CD4-positive, CD25-positive, alpha-beta regulatory T cell (primary cell): ENCODE measurements at places on chromosomes 1 and 21. TPM values are rescaled to one million over a fixed set of nuclear protein-coding genes. Genes with fewer than 3 reads are reported as not detected.

GRCh38 chr1:86913896-86914600 lies at the start of gene SELENOF:
SELENOF (minus strand) TSS chr1:86914126; CDS start chr1:86914111, 15 bp downstream.
- peak; percentile 97 for DNase-seq
- H3K27me3 ChIP-seq = no peaks in the 10 kb centered on the region
- H3K27ac ChIP-seq = peak within 1 kb of the TSS; percentile 97
- peaks cover 43% of the 10 kb centered on the region for H3K4me1 ChIP-seq
- H3K36me3 ChIP-seq = peaks cover 6% of the 10 kb centered on the region

GRCh38 chr21:39712976-39713375 lies 32.0 kb upstream of the IGSF5 start:
- no peaks in the 10 kb centered on the region for H3K4me1 ChIP-seq
- no peak overlapping the region for H3K4me3 ChIP-seq
- no peak overlapping the region for H3K27ac ChIP-seq
- no peaks in the 10 kb centered on the region for H3K36me3 ChIP-seq
- DNase-seq = no peak
- no peaks in the 10 kb centered on the region for H3K27me3 ChIP-seq

ZNF678 gene
- 9.9 TPM for total RNA-seq

RBP7 gene
- not detected for total RNA-seq

LORICRIN gene
- not detected for total RNA-seq

DNA sequence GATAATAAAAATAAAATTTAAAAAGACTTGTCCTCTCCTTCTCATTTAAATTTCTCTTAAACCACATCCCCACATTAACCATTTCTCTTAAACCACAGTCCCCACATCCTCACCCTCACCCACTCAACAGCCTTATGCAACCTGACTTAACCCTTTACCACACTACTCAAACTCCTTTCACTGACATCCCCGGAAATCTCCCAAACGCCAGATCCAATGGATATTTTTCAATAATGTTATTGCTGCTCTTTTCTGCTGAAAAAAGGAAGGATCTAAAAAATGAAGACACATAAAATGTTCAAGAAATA lies 54.2 kb upstream of the EEIG2 start:
- H3K36me3 ChIP-seq = no peaks in the 10 kb centered on the region
- peaks cover 33% of the 10 kb centered on the region for H3K27me3 ChIP-seq
- no peak overlapping the region for H3K27ac ChIP-seq
- peaks cover 17% of the 10 kb centered on the region for H3K4me1 ChIP-seq
- H3K4me3 ChIP-seq = peak overlapping the region; percentile 35

DNA sequence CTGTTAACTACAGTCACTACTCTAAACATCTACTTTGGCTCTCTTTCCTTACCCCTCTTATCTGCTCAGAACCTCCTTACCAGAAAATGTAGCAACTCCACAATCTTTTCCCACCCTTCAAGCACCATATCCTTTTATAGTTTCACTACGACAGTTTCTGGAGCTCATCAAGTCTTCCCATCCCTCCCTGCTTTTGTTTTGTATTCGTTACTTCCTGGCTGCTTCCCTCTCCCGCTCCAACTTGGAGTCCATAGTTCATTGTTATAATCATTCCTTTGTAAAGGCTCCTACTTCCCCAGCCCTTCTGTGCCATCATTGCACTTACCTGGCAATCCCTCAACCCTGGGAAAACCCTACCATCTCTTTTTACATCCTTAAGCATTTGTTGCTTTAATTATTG lies 18.0 kb downstream of the MPZL1 start:
- no peak for DNase-seq
- H3K4me3 ChIP-seq = no peak overlapping the region
- no peak overlapping the region for H3K27ac ChIP-seq
- H3K27me3 ChIP-seq = no peaks in the 10 kb centered on the region
- H3K4me1 ChIP-seq = no peaks in the 10 kb centered on the region

DNA sequence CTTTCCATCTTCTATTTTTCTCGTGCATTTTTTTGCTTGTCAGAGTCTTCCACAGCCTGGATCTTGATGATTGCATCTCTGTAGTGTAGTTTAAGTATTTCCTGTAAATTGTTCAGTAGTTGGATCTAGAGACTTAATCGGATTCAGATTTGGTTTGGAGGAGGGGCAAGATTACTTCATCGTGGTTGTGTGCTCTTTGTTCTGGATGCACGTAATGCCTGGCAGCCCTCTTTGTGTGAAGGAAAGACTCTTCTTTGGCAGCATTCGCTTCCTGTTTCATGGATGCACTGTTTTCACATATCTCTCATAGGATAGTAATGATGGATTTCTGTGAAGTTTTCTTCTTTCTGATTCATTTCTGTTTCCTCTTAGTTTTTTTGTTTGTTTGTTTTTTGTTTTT lies 14.2 kb downstream of the SEMA4A start:
- H3K36me3 ChIP-seq = no peaks in the 10 kb centered on the region
- H3K4me1 ChIP-seq = no peaks in the 10 kb centered on the region
- no peaks in the 10 kb centered on the region for H3K27me3 ChIP-seq
- no peak overlapping the region for H3K4me3 ChIP-seq
- no peak overlapping the region for H3K27ac ChIP-seq

GRCh38 chr1:86502721-86503405 lies 34.1 kb downstream of the CLCA1 start:
- DNase-seq = peak; percentile 12
- no peaks in the 10 kb centered on the region for H3K4me1 ChIP-seq
- H3K27me3 ChIP-seq = peaks cover 4% of the 10 kb centered on the region

SEMA4A gene
- total RNA-seq = 41.2 TPM

GRCh38 chr1:7827126-7827955 lies 25.5 kb downstream of the UTS2 start:
- peak; percentile 12 for DNase-seq
- H3K27ac ChIP-seq = peak overlapping the region; percentile 31
- no peaks in the 10 kb centered on the region for H3K4me1 ChIP-seq
- H3K27me3 ChIP-seq = no peaks in the 10 kb centered on the region
- peak overlapping the region; percentile 51 for H3K4me3 ChIP-seq
- peaks cover 12% of the 10 kb centered on the region for H3K36me3 ChIP-seq

GRCh38 chr1:9111357-9111691 lies 17.6 kb downstream of the GPR157 start:
- no peaks in the 10 kb centered on the region for H3K36me3 ChIP-seq
- no peaks in the 10 kb centered on the region for H3K27me3 ChIP-seq
- no peak overlapping the region for H3K27ac ChIP-seq
- no peaks in the 10 kb centered on the region for H3K4me1 ChIP-seq
- no peak for DNase-seq

- no peak overlapping the region for H3K27ac ChIP-seq
- DNase-seq = no peak
- no peaks in the 10 kb centered on the region for H3K36me3 ChIP-seq
- H3K4me3 ChIP-seq = no peak overlapping the region
Measured at GRCh38 chr1:183694066-183694465, 41.0 kb upstream of the APOBEC4 start.

KANK4 gene
- not detected for total RNA-seq

COL6A2 gene
- 12.9 TPM for total RNA-seq

DNA sequence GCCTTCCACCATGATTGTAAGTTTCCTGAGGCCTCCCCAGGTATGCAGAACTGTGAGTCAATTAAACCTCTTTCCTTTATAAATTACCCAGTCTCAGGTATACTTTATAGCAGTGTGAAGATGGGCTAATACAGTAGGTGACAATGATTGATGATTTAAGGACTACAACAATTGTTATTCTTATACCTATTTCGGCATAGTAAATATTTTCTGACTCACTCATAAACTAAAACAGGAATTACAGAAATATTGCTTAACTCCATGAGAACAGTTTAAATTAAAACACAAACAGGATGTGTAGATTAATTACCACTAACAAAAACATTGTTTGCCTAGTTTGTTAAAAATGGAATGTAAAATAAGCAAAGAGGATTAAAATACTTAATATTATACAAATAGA lies 839.9 kb downstream of the LTN1 start:
- no peak overlapping the region for H3K27ac ChIP-seq
- H3K27me3 ChIP-seq = no peaks in the 10 kb centered on the region
- H3K4me3 ChIP-seq = no peak overlapping the region
- no peak for DNase-seq
- no peaks in the 10 kb centered on the region for H3K4me1 ChIP-seq

PRKAB2 gene
- 10.4 TPM for total RNA-seq

RIIAD1 gene
- not detected for total RNA-seq

DNA sequence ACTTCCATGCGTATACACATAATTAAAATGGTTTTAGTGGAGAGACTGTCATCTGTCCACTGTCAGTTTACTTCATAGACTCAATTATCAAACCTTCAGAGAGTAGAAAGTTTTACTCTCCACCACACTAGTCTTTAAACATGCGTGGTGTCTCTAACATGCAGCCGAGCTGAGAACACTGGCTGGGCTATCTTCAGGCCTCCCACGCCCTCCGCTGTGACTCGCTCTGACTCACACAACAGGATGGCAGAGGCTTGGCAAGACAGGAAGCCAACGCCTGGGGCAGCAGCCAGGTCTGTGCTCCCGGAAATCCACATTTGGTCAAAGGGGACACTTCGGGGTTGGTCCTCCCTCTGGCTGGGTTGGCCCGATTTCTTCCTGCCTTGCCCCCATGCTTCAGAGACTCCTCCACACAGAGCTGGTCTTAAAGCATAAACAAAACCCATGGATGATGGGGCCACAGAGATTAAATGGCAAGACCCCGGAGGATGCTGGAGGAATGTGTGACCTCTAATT lies 22.7 kb upstream of the IFNGR2 start:
- DNase-seq = peak; percentile 96
- peak overlapping the region; percentile 82 for H3K27ac ChIP-seq
- H3K4me3 ChIP-seq = peak overlapping the region; percentile 54
- H3K27me3 ChIP-seq = no peaks in the 10 kb centered on the region

SLC6A9 gene
- 0.20 TPM for total RNA-seq

DNA sequence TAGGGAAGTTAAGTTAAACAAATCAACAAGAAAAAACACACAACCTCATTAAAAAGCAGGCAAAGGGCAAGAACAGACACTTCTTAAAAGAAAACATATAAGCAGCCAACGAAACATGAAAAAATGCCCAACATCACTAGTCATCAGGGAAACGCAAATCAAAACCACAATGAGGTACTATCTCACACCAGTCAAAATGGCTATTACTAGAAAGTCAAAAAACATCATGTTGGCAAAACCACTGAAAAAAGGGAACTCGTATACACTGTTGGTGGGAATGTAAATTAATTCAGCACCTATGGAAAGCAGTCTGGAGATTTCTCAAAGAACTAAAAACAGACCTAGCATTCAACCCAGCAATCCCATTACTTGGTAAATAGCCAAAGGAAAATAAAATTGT lies 51.1 kb downstream of the HSF2BP start:
- no peaks in the 10 kb centered on the region for H3K36me3 ChIP-seq
- no peak for DNase-seq
- H3K4me3 ChIP-seq = no peak overlapping the region
- H3K27ac ChIP-seq = no peak overlapping the region

GRCh38 chr1:240293706-240294105 lies 202.0 kb downstream of the FMN2 start:
- no peaks in the 10 kb centered on the region for H3K27me3 ChIP-seq
- no peak overlapping the region for H3K27ac ChIP-seq
- DNase-seq = no peak
- H3K4me3 ChIP-seq = no peak overlapping the region
- no peaks in the 10 kb centered on the region for H3K36me3 ChIP-seq

OR2L3 gene
- total RNA-seq = not detected

- no peaks in the 10 kb centered on the region for H3K27me3 ChIP-seq
- no peak for DNase-seq
- no peak overlapping the region for H3K4me3 ChIP-seq
- no peak overlapping the region for H3K27ac ChIP-seq
Measured at GRCh38 chr1:17611991-17612390, 72.5 kb downstream of the ARHGEF10L start.

GRCh38 chr1:3550511-3551289 lies 60.6 kb downstream of the MEGF6 start:
- H3K4me1 ChIP-seq = no peaks in the 10 kb centered on the region
- H3K36me3 ChIP-seq = no peaks in the 10 kb centered on the region
- no peak overlapping the region for H3K4me3 ChIP-seq

OR10Z1 gene
- not detected for total RNA-seq

NTMT2 gene
- total RNA-seq = not detected

DNA sequence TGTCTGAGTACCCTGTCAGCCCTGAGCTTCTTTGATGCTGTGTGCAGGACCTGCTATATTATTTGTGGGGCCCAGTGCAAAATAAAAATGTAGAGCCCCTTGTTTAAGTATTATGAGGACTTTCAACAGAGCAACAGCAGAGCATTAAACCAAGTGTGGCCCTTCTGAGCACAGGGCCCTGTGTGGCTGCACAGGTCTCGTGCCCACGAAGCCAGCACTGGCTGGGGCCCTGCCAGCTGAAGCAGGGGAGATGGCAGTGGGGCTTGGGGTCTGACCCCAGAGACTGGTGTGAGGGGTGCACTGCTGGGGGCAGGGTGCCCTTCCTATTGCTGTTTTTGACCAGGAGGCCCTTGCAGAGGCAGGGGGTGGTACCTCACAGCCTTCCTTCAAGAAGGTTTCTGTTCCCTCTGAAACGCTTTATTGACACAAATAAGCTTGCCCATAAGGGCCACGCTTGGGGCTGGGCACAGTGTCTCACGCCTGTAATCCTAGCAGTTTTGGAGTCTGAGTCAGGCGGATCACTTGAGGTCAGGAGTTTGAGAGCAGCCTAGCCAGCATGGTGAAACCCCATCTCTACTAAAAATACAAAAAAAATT lies 2.2 kb upstream of the SEMA4A start:
- H3K4me3 ChIP-seq = no peak overlapping the region
- peaks cover 6% of the 10 kb centered on the region for H3K4me1 ChIP-seq
- no peaks in the 10 kb centered on the region for H3K27me3 ChIP-seq
- no peaks in the 10 kb centered on the region for H3K36me3 ChIP-seq
- no peak for DNase-seq

FAM177B gene
- not detected for total RNA-seq

HFM1 gene
- not detected for total RNA-seq

DNA sequence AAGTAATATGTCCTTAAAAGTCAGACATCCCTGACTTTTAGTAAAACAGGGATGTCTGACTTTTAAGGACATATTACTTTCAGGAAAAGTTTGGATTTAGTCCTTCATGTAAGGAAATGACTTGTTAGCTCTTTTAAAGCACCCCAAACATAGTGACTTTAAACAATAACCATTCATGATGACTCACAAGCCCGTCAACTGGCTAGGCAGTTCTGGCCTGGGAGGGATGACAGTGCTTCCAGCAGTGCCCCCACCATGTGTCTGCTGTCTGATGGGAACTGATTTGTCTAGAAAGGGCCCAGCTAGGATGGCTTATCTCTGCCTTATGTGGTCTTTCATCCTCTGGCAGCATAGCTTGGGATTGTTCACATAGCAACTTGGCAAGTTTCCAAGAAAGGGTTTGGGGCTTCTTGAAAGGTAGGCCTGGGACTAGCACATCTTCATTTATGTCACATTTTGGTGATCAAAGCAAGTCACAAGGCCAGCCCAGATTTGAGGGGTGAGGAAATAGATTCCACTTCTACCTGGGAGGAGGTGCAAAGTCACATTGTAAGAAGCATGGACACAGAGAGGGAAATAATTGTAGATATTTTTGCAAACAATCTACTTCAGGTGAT lies 143.5 kb downstream of the C1orf94 start:
- DNase-seq = no peak
- peaks cover 2% of the 10 kb centered on the region for H3K27me3 ChIP-seq
- H3K4me3 ChIP-seq = no peak overlapping the region
- H3K4me1 ChIP-seq = no peaks in the 10 kb centered on the region
- H3K27ac ChIP-seq = no peak overlapping the region
